ENCODE measurements at places on chromosomes 3 and 15.

DNA sequence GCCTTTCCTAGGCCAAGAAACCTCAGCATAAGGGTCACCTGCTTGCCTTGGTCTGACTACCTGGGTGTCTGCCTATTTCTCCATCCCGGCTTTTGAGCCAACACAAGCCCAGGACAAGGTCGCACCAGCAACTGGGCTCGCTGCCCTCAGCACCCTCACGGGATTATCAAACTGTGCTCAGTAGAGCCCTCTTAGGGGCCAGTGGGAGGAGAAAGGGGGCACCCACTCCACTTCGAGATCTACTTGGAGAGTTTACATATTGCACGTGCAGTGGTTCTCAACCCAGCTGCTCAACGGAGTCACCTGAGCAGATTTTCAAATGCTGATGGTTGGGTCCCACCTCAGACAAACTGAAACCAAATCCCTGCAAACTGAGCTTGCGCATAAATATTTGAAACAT is 31.1 kb downstream of the TSPAN3 start:
- DNase-seq, result no peak

DNA sequence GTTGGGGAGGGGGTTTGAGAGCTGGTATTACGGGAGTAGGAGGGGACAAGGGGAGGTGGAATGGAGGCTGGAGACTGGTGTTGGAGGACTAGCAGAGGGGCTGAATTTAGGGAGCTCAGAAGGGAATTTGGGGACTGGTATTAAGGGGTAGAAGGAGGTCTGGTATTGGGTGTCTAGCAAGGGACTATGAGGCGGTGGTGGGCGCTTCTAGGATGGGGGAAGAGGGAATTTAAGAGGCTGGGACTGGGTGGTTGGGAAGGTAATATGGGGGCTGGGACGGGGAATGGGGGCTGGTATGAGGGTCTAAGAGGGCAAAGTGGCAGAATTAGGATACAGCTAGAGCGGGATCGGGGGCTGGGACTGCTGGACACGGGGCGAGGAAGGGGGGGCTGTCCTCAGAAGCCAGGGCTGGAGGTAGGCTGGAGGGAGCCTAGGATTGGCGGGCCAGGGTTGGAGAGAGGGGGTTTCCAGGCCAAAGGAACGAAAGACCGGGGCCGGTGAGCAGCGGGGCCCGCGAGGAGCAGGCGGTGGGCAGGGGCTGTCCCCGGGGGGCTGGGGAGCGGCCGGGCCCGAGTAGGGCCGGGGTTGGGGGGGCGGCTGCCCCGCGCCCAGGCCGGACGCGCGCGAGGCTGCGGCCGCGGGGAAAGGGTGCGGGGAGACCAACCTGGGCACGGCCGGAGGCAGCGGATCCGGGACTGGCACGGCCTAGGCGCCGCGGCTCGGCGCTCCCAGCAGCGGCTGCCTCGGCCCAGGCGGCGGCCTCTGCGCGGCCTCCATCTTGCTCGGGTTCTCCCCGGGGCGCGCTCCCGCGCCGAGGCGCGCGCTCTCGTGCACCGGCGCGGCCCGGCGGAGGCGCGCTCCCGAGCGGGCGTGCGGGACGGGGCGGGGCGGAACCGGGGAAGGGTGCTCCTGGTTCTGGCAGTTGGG is at the start of gene LHFPL4:
TSS of gene LHFPL4 (minus strand) at position 802 of the 927 bp plus-strand sequence. CDS start 1,143 bp downstream, outside the sequence.
- no peak for DNase-seq

- no peak for DNase-seq
These were observed 51.9 kb downstream of the CTDSPL2 start for GRCh38 chr15:44479343-44479742.

GRCh38 chr3:27312044-27312668 is 57.0 kb downstream of the NEK10 start:
- no peak for DNase-seq

GRCh38 chr3:36011791-36012190 is 368.5 kb upstream of the STAC start:
- no peak for DNase-seq

DNA sequence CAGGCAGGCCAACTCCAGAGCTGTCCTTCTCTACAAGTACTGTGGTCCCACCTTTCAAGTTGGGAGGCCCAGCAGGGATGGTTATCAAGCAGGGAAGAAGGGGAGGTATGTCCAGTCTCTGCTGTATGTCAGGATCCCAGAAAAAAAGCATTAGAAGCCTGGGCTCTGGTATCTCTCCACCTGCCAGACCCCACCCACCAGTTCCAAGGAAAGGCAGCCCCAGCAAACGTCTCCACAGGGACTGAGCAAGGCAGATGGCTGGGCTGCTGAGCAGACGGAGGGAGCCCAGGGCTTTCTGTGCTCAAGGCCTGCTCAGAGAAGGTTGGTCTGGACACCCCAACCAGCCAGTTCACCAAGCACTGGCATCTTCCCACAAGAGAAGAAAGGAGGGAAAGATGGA is 287.8 kb downstream of the XXYLT1 start:
- DNase-seq, result no peak

- no peak for DNase-seq
These were observed 17.1 kb downstream of the SNX1 start for GRCh38 chr15:64112904-64113303.

All from substantia nigra (tissue), 51 donors.